H1 (cell line): ENCODE measurements at places on chromosomes 1 and 21.
A peak's percentile ranks its signal among the peaks of the same experiment; 100 is the strongest.

DNA sequence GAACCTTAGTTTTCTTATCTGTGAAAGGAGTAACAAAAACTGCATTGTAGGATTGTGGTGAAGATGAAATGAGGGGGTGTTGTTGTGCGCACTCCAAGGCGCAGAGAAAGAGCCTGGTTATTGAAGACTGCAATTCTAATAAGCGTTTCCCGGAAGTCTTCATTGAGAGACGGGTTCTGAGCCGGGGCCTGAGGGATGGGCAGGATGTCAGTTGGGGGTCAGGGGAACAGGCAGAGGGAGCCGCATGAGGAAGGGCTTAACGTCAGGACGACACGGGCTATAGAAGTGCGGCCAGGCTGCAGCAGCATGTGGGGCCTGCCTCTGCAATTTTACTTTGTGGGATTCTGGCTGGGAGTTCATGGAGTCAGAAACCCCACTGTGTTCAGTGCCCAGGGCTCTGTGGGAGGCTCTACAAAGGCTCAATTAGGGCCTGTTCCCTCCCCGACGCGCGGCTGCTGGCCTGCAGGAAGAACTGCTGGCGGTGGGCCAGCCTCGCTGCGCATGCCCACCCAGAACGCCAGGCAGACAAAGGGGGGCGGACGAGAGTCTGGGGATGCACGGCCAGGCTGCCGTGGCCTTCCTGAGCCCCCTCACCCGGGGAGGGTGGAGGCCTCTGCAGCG lies 20.7 kb downstream of the TRIM62 start:
- no peak for DNase-seq

GRCh38 chr1:6898974-6899539 lies 113.8 kb downstream of the CAMTA1 start:
- DNase-seq, result no peak

DNA sequence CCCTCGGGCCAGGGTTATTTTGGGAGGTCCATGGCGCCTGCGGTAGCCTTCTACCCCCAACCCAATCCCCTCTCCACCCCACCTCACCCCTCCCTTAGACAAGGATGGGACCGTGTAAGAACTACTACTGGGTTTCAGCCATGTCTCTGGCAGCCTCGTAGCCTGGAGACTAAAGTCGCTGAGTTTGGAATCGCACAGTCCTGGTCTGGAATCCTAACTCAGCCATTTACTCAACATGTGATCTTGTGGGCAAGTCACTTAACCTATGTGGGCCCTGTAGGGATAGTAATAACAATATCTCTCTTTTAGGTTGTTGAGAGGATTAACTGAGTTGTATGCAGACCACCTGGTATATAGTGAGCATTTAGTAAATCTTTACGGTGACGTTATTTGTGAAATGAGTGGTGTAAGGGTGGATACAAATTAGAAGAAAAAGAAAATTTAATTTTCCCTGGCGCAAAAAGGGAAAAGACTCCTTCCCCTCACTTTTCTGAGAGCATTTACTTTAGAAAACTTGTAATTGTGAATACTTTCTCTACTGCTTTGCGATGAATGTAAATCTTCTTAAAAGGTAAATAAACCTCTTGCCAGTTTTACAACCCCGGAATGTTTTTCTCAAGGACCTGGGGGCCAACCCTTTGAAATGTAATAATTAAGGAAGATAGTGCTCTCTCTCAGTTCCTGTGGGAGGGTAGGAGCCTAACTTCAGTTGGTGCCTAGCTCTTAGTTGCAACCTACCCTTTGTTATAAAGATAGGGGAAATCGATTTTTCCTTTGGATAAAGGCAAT lies 615 bp upstream of the MRPS15 start:
- DNase-seq, result no peak

- DNase-seq, result no peak
Observed at GRCh38 chr1:36085126-36085525, 1.2 kb downstream of the TEKT2 start.

DNA sequence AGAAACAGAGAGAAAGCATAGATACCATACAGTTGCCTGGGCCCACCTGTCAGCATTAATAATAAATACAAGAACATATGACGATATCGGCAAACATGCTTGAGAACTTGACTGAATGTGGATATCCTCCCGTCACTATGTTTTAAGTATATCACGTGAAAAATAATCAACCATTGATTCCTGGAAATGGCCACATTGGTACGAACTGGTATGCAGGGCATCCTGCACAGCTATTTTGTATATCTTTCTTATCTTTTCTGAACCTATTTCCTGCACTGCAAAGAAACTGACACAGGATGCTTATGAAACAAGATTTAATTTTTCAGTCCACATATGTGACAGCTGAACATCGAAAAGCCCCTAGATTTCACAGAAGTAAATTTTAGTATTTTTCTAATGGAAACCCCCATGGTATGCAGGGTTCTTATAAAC lies 22.8 kb upstream of the RGS1 start:
- DNase-seq, result no peak

DNA sequence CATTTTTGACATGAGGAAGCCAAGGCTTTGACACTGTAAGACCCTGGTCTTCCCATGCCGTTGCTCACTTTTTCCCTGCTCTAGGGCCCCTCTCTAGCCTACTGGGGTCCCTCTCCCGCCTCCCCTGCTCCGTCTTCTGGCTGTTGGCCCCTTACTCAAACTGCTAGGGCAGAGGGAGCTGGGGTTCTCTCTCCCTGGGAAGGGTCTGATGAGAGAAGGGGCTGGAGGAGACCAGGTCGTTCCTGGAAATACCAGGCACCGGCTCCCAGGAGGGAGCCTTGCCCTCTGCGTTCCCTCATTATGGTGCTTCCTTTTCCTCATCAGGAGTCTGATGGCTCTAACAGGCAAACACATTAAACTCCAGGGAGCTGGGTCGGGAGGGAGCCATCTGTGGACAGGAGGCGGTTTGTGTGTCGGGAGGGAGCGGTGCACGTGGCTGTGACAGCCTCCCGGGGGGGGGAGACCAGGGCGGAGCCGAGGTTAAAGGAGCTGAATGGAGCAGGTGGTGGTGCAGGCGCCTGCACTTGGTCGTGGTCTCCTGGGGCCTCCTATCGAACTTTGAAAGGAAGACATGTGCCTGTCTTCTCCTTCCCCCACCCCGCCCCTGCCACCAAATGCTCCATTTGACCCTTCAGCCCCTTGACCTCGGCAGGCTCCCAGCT lies 35.4 kb upstream of the LHX4 start:
- no peak for DNase-seq

DNA sequence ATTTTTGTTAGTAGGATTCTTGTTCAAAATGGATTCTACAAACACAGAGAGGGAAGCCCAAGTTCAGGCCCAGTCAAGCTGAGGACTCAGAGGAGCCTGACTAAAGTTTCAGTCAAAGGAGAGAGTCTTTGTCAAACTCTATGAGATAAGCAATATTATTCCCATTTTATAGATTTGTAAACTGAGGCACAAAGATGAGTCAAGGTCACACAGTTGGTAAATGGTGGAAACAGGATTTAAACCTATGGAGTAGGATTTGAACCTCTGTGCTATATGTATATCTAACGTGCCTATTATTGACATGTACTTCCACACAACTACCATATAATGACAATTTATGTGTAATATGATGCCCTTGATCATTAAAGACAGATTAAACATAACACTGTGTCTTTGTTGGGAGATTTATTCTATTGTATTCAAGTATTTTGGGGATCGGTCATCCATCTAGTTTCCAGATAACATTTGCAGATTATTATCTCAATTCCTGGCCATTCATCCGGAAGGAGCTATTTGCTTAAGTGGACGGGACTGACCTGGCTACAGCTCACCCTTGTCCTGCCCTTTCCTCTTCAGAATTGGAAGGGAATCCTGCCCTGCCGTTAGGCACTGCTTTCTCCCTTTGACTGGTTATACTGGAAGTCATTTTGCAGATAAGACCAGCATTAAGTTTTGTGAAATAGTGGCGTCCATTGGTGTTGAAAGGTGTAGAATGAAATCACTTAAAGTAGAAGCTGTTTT lies 86.1 kb upstream of the LMO4 start:
- no peak for DNase-seq

GRCh38 chr21:15241997-15242736 lies 177.4 kb upstream of the NRIP1 start:
- peak; percentile 48 for DNase-seq

DNA sequence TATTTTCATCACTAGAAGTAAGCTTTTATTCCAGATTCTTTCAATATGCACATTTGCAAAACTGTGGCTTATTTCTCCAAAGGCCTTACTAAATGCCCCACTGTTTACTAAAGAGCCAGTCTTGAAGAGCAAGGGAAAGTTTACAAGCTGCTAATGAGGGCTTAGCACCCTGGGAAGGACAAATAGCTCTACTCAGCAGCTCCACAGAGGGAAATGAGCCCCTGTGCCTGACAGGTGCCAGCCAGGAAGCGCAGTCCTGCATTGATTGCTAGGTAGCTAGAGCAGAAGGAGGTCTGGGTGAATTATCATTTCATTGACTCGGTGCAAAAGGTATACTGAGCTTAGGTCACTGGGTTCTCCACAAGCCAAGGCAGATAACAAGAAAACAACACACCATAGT lies 307.0 kb downstream of the SETD4 start:
- DNase-seq, result no peak
